ENCODE measurements at places on chromosomes 2 and 18.

GRCh38 chr18:10588975-10589374 lies 63.1 kb downstream of the NAPG start:
- DNase-seq: no peak

- DNase-seq: no peak
Measured at GRCh38 chr2:116952254-116952653, 862.2 kb upstream of the DDX18 start.

- DNase-seq: no peak
Measured at GRCh38 chr2:127560201-127560930, 24.9 kb downstream of the MYO7B start.

DNA sequence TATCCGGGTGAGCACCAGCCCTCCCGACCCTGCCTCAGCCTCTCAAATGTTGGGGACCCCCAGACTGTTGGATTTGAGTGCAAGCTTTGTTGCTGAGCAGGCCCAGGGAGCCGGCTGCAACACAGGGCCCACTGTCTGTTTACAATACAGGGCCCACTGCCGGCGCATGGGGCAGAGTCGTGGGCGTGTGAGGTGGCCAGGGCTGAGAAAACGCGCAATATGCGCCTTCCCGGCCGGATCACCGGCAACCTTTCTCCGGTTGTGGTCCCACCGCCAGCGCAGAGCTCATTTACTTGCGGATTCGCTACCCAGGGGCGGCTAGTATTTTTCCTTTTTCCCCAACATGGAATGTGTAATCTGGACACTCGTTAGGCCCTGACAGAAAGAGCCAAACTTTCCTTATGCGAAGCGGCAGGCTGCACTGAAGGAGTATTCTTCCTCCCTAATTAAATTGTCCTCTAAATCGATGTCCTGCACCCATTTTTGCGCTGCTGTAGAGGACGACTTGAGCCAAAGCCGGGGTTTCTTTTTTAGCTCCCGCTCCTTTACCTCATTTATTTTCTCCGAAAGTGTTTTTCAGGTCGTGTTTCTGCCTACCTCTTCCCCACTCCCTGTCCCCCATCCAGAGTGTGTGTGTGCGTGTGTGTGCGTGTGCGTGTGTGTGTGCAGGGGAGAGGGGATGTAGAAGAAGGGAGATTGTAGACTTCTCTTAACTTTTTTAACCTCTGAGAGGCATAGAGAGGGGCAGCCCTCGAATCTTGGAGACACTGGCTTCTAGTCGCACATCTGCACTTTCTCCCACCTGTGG lies 2.7 kb downstream of the OTX1 start:
- no peak for DNase-seq

DNA sequence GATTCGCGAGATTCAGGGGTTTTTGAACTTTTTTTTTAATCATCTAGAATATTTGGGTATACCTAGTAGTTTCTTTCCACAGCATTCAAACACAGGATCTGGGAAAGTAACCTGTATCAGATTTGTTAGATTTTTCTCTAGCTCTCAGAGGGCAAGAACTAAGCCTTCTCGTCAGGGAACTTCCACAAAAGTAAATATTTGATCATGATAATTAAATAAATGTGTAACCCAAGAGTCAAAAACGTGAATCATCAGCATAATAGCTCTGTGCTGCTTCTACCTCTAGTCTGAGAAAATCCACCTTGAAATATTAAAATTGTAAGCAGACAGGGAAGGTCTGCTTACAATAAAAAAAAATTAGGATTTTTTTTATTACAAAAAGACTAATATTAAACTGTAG lies 225.7 kb upstream of the SPOPL start:
- no peak for DNase-seq

- no peak for DNase-seq
Measured at GRCh38 chr18:54217624-54218023, 6.8 kb downstream of the MBD2 start.

- no peak for DNase-seq
Measured at GRCh38 chr18:48090702-48091101, 160.2 kb upstream of the SMAD2 start.

- DNase-seq: no peak
Measured at GRCh38 chr2:32425719-32426141, 68.9 kb downstream of the BIRC6 start.

GRCh38 chr18:48351216-48352050 lies 57.8 kb downstream of the ZBTB7C start:
- no peak for DNase-seq

GRCh38 chr18:77105028-77105427 lies 27.6 kb downstream of the MBP start:
- no peak for DNase-seq

GRCh38 chr18:63963615-63964256 lies 6.1 kb upstream of the SERPINB8 start:
- no peak for DNase-seq
